ENCODE measurements at places on chromosomes 3 and 15.

DNA sequence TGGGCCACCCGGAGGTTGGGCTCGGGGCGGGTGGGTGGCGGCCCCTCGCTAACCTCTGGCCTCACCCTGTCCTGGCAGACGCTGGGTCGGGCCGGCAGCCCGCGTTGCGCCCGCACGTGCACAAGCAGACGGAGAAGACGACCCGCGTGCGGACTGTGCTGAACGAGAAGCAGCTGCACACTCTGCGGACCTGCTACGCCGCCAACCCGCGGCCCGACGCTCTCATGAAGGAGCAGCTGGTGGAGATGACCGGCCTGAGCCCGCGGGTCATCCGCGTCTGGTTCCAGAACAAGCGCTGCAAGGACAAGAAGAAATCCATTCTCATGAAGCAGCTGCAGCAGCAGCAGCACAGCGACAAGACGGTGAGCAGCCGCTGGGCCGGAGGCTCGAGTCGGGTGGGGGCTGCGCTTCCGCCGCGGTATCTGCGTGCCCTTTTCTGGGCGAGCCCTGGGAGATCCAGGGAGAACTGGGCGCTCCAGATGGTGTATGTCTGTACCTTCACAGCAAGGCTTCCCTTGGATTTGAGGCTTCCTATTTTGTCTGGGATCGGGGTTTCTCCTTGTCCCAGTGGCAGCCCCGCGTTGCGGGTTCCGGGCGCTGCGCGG lies 3.7 kb downstream of the ISL2 start:
- DNase-seq: peak; percentile 30

GRCh38 chr3:160564258-160564911 lies 986 bp downstream of the KPNA4 start:
- DNase-seq: no peak

GRCh38 chr3:195566797-195567196 lies 16.9 kb downstream of the APOD start:
- DNase-seq: no peak

- no peak for DNase-seq
These were observed 310.7 kb downstream of the CNTN3 start for GRCh38 chr3:74303711-74304110.

- no peak for DNase-seq
These were observed 46.9 kb upstream of the COL6A6 start for GRCh38 chr3:130470126-130470525.

DNA sequence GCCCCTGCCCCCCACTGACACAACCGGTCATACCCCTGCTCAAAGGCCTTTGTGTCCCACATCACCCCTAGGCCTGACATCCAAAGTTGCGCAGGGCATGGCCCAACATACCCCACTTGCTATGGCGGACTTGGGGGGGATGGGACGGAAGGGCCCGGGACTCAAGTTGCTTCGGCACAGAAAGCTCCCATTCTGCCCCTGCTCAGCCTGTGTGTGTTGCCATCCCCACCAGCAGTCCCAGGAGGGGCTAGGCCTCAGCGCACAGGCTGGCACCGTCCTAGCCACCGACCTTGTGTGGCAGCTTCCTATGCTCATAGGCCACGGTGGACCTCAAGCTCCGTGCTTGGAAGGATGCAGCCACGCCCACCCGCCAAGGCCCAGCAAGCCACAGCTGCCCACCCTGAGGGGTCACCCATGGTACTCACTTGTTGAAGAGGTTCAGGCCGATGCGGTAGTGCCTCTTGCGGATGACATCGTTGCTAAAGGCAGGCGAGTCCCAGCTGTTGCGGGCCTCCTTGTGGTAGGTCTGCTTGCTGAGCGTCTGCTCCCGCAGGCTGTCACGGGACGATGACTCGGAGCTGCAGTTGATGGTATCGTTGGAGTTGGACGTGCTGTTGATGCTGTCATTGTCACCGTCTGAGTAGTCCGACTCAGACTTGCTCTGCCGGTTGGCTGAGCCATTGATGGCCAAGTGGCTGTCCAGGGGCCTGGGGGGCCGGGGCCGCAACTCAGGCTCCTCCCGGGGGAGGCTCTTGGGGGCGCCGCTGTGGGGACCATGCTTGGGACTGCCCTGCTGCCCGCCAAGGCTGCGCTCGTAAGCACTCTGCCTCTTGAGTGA lies 93.9 kb upstream of the RPL32 start:
- peak; percentile 34 for DNase-seq

- peak; percentile 70 for DNase-seq
These were observed 80.6 kb downstream of the PGPEP1L start for GRCh38 chr15:98927022-98927421.

DNA sequence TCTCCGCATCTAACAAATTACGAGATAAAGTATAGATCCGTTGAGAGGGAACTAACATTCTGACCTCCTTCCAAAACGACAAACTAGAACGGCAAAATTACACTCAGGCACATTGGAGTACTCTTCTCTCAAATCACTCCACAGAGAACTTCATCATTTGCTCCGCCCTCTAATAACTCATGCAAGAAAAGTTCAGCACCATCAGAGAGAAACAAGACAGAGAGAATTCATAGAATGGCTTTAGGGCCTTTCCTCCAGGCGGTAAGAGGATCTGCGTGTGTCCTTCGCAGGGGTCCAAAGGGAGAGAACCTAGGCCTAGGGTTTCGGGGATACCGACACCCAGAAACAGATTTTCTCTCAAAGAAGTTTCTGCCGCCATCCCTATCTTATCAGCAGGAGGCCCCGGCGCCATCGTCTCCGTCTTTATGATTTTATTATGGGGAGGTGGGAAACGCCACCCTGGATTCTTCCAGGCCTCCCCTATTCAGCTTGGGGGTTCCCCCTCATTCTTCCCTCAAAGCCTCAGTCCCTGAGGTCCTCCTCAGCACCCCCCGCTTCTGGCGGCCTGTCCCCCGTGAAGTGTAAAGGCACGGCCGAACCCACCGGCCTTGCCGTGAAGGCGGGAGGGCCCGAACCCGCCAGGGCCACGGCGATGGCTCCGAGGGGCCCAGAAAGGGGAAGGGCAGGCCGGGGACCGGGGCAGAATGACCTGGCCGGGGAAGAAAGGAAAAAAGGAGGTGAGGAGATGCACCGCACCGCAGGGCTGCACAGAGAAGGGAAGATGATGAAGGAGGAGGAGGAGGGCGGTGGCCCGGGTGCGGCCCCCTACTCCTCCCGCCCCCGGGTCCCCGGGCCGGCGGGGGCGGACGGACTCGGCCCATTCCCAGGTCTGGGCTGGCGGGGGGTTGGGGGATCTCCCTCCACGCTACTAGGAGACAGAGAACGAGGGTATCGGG lies 768 bp downstream of the UBXN7 start:
- peak; percentile 28 for DNase-seq

GRCh38 chr3:149016669-149017541 lies 25.6 kb downstream of the GYG1 start:
- peak; percentile 57 for DNase-seq

GRCh38 chr15:61449186-61449702 lies 220.1 kb upstream of the RORA start:
- DNase-seq: no peak

- no peak for DNase-seq
These were observed 49.5 kb upstream of the MBNL1 start for GRCh38 chr3:152219216-152219615.

GRCh38 chr3:146100825-146101444 lies 60.0 kb downstream of the PLOD2 start:
- DNase-seq: no peak

GRCh38 chr15:98803228-98804056 lies 155.1 kb downstream of the IGF1R start:
- DNase-seq: no peak

- no peak for DNase-seq
These were observed 11.2 kb upstream of the SCAPER start for GRCh38 chr15:76916369-76916768.

- no peak for DNase-seq
These were observed 68.8 kb downstream of the MEF2A start for GRCh38 chr15:99634576-99634975.

DNA sequence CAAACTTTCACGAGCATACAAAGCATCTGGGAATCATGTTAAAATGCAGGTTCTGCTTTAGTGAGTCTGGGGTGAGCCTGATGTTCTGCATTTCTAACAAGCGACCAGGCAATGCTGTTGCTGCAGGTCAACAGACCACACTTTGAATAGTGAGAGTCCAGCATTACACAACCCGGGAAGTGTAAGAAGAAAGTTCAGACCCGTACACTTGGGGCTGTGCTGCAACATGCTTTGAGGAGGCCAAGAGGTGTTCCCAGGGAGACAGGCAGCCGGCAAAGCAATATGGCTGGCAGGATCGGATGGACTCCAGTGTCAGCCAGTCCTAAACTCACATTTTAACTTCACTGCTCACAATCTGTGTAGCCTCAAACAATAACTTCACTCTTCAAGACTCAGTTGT lies 134.2 kb downstream of the LIPC start:
- peak; percentile 25 for DNase-seq

- DNase-seq: peak; percentile 37
These were observed 52.4 kb downstream of the GASK1A start for GRCh38 chr3:43031485-43031884.

- no peak for DNase-seq
These were observed 134.9 kb downstream of the EPHB1 start for GRCh38 chr3:134929976-134930375.

GRCh38 chr3:151356794-151357462 lies 27.6 kb upstream of the P2RY13 start:
- peak; percentile 46 for DNase-seq

GRCh38 chr3:71690341-71690841 lies 34.8 kb downstream of the EIF4E3 start:
- DNase-seq: no peak

- DNase-seq: peak; percentile 100
These were observed 14.9 kb downstream of the LIPH start for GRCh38 chr3:185537369-185537970.

DNA sequence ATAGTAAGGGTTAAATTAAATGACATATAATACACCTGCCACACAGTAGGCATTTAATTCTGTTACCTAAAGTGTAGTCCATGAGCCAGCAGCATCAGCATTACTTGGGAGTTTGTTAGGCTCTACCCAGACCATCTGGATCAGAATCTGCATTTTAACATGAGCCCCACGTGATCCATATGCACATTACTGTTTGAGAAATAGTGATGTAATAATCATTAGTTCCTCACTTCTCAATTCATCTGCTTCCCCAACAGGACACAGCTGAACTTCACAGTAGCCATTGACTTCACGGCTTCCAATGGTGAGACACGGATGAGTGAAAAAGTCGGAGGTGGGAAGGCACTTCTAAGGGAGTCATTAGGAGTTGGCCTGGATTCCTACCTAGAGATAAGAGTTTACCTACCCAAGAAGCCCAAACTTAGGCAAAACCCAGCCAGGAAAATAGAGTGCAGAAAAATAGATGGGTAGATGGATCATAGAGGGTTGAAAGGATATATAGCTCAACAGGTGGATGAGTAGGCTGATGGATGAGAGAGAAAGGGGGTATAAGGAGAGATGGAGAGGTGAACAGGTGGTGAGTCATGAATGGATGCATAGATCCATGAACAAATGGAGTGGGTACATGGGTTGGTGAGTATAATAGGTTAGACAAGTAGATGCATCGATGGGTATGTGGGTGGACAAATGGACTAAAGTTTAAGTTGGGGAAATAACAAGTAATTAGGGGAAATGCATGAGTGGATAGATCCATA lies 13.3 kb downstream of the CPNE9 start:
- no peak for DNase-seq

DNA sequence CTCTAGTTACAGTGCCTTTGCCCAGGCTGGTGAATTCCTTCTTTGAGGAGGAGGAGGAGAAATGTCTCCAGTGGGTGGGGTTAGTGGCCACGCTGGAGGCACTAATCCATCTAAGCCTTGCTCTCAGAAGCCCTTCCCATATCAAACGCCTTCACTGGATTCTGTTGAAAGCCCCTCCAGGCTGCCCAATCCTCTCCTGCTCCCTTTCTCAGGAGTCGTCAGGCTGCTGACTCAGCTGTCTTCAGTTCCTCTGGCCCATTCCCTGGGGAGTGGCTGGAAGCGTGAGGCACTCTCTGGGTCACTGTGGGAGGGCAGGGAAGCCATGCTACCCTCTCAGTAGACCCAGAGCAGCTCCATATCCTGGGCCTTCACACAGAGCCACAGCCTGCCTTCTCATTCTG lies 2.7 kb downstream of the AP2M1 start:
- DNase-seq: no peak

DNA sequence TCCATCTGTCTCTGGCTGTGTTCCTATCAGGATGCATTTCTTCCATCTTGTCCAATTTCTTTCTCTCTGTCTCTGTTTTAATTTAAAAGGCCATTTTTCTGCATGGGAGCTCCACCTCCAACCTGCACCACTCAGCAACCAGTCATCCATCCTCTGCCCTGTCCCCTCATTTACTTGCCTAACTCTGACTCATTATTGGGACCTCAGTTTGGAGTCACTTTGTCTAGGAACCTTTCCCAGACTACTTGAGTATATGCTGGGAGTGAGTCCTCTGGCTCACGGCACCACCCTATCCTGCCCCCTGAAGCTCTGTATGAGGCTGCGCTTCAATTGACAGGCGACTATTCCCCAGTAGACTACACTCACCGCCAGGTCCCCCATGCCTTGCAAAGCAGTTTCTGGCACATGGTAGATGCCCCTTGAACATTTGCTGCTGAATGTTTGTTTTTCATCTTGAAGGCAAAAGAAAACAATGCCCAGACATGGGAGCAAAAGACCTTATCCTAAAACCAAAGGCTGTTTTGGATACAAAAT lies 513.3 kb upstream of the CFAP20DC start:
- no peak for DNase-seq

- DNase-seq: peak; percentile 79
These were observed 1072.1 kb downstream of the PLOD2 start for GRCh38 chr3:145088917-145089316.

GRCh38 chr15:79282371-79283251 lies at the start of gene ANKRD34C:
Gene ANKRD34C (plus strand): TSS chr15:79282722. CDS start chr15:79293285, 10,563 bp downstream.
- DNase-seq: no peak

DNA sequence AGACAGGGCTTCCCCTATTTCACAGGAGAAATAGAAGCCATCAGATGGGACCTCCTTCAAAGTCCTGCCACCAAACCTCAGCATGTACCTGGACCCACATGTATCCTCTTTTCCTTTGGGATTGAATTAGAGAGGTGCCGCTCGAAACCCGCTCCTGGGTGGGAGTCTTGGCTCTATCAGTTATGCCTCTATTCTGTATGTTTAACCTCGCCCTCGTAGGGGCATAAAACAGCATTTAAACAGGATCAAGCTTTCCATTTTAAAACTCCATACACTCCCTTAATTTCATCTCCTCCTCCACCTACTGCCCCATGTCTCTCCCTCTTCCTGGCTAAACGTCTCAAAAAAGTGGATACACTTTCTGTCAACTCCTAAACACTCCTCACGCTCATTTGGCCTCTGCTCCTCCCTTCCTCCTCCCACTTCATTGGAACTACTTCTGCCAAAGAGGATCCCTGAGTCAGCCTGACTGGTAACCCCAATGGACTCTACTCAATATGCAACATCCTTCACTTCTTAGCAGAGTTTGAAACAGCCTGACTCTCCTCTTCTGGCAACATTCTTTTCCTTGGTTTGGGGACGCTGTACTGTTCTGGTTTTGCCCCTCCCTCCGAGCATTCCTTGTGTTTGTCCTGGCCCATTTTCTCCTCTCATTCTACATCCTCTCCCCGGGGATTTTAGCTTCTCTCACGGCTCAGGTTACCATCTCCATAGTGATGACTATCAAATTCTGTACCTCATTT lies 23.0 kb upstream of the MUC20 start:
- no peak for DNase-seq
